ENCODE measurements at places on chromosomes 2 and 18.

DNA sequence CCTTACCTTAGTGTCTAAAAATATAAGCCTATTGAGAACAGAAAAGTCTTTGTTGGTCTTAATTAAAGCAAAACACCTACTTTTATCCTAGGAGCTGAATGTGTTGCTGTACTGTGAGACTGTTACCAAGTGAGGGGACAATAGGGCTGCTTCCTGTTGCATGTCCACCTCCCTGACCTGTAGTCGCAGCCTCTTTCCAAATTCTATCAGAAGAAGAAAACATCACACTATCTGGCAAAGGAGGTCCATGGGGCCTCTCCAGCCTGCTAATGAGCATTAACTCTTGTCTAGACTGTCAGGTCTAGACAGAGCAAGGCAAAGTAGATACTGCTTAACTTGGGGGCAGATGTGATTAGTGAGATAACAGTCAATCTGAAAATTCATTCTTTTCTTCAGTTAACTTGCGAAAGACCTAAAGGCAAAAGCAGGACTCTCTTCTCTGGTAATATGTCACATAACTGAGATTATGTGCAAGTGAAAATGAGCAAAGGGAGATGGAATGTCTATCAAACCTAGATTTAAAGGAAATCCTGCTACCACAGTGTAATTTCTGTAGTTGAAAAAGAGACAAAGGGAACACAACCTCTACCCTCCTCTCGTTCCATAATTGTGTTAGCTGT, 66.9 kb downstream of the CDH20 start:
- no peak for DNase-seq

DNA sequence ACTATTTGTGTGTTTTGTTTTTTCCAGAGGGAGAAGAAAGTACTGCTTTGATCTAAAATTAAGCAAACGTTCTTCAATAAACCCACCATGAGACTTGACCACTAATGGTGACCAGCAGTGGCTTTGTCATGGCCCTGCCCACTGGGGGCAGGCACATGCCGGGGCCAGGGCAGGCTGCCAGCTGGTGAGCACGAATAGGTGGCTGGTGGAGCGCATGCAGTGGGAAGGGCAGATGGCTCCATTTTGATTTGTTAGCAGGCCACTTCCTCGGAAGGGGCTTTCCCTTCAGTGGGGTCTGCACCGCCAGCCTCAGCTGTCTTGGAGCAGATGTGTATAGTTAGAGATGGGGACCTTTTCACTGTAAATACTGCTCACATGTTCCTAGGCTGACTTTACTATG, 277.1 kb downstream of the SOX11 start:
- no peak for DNase-seq

- DNase-seq: peak; percentile 23
Observed at GRCh38 chr2:437756-438393, 150.0 kb upstream of the ALKAL2 start.

DNA sequence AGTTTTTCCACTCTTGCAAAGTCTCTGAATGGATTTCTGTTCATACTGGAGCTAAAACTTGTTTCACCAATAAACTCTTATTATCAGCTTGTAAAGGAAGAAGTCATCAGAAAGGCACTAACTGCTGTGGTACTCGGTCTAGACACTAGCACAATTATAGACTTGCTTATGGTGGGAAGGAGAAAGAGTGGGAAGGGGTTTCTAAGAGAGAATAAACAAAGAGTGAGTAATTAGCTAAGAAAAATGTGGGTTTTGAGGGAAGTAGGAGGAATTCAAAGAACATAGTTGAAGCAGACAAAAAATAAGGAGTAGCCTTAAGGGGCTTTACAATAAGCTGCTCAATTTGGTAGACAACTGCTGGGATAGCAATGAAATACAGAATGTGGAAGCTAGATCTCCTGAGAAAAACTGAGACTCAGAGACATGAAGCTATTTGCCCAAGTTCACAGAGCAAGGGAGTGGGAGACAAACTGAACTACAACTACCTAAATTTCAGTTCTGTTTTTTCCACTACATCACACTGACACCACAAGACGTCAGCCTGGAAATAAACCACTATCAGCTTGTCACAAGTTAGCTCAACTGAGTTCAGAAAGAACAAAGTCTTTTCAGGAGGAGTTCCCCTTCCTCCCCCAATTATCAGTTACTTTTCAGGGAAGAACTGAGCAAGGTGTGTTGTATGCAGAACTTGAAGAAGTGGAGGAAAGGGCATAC, 59.7 kb downstream of the MAP4K3 start:
- no peak for DNase-seq

- DNase-seq: no peak
Observed at GRCh38 chr2:41998186-41999127, 49.4 kb upstream of the PKDCC start.
